ENCODE measurements at places on chromosomes 1 and 21.

DNA sequence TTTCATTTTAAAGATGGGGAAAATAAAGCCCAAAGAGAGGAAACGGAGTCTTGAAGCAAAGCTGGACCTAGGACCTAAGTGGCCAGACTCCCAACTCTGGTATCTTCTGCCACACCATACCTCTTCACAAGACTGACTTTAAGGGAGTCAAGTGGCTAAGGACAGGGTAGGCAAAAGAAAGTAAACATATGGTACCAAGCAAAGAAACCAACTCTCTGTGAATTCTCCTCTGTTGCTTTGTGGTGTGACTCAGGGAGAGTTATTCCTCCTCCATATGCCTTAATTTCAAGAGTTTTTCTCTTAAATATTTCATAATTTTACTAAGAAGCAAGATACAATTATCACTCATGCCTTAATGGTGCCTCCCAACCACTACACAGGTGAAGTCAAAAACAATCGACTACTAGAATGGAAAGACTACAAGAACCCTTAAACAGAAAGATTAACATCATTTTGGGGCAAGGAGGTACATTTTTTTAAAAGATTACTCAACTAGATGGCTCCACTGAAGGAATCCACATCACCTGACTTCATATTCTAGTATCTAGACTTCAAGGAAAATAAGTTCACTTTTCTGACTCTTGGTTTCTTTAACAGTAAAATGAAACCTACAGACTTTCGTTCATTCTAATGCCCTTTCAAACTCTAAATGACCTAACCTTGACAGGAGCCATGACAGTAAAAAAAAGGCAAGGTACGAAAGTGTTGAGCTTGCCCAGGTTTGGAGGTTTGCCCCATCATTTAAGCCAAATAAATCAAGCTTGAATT is 44.2 kb downstream of the LUZP1 start:
- DNase-seq = no peak

- no peak for DNase-seq
These were observed 8.6 kb downstream of the ADAMTSL4 start for GRCh38 chr1:150557813-150558212.

GRCh38 chr1:57800376-57800775 is 376.5 kb upstream of the DAB1 start:
- DNase-seq = no peak

DNA sequence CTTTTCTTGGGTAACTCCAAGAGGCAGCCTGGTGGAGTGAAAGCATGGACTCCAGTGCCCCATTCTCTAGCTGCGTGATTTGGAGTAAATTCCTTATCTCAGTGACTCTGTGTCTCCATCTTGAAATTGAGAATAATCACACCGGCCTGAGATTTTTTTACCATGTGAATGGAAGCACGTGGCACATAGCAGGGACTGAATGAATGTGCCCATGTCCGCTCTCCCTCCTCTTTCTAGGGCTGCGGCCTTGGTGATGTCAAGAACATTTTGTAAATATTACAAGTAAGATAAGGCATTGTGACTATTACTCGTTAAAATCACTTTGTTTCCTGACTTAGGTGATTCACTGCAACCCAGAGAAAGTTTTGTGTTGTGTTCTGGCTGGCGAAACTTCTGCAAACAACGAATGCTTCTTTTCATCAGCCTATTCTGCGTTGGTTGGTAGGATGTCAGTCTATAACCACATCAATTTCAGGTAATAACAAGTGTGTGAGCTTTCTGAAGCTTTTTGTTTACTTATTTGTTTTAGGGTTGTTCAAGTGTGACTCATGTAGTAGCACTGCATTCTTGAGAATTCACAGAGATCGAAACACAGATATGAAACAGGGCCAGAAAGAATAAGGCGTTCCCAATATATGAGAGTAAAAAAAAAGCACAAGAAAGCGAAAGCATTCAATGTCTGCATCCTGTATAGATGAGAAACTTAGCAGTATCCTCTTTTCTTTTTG is 135.7 kb upstream of the SLC45A1 start:
- no peak for DNase-seq

All from SK-N-DZ (cell line).